ENCODE measurements at places on chromosomes 5 and 9.
A peak's percentile ranks its signal among the peaks of the same experiment; 100 is the strongest.

GRCh38 chr5:116037236-116037822 lies 5.1 kb downstream of the ARL14EPL start:
- DNase-seq = no peak

GRCh38 chr5:136209346-136209910 lies 16.5 kb upstream of the SMIM32 start:
- no peak for DNase-seq

GRCh38 chr5:177546258-177546741 lies 8.1 kb downstream of the FAM193B start:
- DNase-seq = no peak

DNA sequence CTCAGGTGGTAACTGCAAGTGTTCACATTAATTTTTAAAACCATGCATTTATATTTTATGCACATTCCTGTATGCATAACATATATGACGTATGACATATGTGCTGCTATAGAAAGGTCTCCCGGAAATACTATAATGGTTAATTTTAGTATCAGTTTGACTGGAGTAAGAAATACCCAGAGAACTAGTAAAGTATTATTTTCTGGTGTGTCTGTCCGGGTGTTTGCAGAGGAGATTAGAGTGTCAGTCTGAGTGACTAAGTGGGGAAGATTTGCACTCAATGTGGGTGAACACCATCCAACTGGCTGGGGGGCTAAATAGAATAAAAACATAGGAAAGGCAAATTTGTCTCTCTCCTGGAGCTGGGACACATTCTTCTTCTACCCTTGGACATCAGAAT lies 26.9 kb downstream of the UIMC1 start:
- DNase-seq = no peak

- no peak for DNase-seq
Observed at GRCh38 chr5:112929336-112930081, 7.5 kb upstream of the REEP5 start.

DNA sequence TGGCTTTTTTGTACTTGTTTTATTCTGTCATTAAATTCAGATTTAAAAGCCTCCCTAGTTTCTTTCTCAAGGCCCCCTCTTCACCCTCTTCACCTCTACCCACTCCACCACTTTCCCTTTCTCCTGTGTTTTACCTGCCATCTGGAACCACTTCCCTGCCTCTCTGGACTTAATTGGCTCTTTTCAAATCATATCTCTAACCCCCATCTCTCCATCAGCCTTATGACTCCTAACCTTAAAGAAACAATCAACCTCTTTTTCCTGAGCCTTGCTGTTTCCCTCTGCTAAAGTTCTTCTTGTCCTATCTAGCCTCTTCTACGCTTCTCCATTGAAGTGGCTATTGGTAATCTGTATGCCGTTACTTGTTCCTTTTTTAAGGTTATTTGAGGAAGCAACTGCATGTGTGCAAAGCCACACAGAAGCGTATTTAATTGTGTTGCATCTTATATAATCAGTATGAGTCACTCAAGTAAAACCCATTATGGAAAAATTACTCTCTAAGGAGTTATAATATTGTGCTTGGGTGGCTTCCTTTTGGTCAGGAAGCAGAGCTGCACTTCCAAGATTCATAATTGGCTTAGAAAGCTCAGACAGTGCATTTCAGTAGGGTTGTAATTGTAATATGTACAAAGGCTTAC lies 653.6 kb upstream of the ITGA1 start:
- no peak for DNase-seq

- DNase-seq = no peak
Observed at GRCh38 chr5:82327941-82328340, 49.8 kb upstream of the RPS23 start.

DNA sequence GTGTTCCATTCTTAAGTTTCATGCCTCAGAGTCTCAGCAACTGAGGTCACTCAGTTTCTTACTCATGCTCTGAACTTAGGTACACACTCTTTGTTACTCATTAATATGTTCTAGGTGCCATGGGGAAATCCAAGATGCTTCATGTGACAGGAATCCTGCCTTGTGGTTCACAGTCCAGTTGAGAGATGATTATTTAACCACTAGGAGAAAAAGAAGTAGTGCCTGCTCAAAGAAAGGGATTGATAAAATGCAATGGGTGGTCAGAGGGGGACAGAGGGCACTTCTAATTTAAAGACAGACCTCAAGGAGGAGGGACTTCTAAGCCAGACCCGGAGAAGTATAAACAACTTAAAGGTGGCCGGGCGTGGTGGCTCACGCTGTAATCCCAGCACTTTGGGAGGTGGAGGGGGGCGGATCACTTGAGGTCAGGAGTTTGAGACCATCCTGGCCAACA lies 69.0 kb downstream of the UGCG start:
- DNase-seq = no peak

- DNase-seq = no peak
Observed at GRCh38 chr9:103991698-103992097, 102.4 kb upstream of the SMC2 start.

DNA sequence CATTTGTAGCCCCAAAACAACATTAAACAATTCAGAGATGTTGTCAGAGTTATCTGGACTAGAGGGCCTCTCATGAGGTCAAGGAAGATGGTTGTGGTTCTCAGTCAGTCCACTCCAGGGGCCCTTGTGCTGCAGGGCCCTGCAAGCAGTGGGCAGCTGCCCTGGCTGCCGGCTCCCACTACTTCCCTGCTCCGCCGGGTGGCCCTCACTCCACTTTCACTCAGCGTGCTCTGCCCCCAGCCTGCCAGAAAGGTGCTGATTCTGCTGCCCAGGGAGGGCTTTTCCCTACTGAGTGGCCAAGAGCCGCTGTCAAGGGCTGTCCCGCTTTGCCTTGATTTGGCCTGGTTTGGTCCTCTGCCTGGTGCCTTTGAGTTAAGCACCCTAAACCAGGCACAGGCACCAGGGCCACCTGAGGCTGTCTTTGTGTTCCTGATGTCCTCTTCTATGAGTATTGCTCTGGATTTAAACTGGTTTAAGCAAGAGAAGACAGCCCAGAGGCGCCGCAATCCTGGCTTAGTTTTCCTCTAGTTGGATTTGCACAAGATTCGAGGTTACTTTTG lies 117.2 kb downstream of the GADD45G start:
- no peak for DNase-seq

- DNase-seq = no peak
Observed at GRCh38 chr5:65790371-65791163, 68.6 kb downstream of the NLN start.

DNA sequence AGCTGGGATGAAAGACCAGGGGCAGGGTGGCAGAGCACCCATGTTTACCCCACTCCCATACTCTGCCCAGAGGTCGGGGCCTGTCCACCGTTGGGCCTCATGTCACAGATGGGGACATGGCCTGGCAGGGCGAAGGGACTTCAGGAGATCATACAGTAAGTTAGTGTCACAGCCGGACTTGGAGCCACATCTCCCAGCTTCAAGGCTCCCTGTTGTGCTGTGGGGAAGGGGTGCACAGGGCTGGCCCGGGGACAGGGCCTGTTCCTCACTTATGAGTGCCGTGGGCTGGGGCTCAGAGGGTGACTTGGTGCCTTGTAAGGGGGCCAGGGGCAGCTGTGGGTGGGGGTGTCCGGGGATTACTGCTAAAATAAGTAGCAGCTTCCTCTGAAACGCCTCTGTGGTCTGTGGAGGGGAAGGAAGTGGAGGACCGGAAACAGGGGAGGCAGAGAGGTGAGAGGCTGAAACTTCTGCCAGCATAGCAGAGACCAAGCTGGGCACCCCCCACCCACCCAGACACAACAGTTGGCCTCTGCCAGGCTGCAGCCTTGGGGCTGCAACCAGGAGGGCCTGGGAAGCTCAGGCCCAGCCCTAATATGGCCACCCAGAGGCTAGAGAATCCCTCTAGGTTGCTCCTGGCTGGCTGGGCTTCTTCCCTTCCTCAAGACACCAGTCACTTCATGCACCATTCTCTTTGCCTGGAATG lies 41.1 kb upstream of the NEK6 start:
- DNase-seq = no peak

DNA sequence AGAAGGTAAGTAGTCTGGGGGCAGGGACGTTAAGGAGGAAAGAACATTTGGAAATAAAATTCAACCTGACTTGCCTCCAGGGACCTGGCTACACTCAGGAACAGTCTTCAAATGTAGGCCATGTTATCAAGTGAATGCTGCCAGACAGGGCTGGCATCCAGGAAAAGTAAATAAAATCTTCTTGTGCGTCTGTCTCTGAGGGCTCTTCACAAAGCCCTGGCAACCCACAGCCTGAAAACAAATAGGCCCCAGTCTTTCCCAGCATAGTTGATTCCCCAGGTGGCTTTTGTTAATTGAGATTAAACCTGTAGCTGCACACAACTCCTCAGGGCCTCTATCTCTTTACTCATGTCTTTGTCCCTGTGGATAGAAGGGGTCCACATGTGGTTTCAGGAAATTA lies 55.4 kb downstream of the STK32A start:
- DNase-seq = no peak

DNA sequence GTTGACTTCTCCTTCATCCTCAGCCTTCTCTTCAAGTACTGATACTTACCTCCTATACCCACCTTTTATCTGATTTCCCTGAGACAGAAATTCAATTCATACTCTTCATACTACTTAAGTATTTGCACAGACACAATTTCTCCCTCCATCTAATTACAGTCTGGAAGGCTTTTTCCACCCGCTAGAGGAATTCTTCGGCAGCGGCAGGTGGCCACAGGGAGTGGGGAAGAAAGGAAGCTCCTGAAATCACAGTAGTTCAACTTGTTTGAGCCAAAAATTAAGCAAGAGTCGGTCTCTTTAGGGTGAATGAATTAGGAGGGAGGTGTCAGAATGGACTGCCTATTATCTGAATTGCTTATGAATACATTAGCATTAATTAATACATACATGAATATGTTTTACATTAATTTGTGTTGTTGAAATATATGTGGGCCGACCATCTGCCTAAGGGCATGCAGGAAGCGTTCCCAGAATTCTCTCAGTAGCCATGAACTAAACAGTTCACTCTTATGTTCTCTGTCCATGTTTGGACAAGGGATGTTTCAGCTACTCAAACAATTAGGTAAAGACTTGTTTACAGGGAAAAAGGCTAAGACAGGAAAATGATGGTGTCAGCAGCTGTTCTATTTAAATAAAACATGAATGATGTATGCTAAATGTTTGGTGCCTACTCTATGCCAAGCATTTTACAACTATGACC lies 101.4 kb upstream of the SMARCA2 start:
- no peak for DNase-seq

DNA sequence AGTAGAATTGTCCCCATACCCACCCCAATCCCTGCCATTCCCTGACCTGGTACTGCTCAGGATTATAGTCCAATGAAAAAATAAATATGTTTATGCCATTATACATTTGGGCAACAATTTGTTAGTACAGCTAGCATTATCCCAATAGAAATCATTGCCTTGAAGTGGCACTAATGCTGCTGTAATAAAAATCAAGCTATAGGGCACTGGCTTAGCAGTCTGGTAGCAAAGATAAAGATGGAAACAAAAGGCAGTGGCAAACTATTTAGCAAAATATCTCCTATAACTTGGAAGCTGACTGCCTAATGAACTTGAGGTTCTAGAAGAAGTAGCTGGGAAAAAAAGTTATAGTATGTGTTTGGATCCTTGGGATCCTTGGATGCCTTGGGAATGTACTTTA lies 2.2 kb upstream of the TOPORS start:
- DNase-seq = no peak

GRCh38 chr9:73118898-73119554 lies 32.6 kb upstream of the ANXA1 start:
- no peak for DNase-seq

DNA sequence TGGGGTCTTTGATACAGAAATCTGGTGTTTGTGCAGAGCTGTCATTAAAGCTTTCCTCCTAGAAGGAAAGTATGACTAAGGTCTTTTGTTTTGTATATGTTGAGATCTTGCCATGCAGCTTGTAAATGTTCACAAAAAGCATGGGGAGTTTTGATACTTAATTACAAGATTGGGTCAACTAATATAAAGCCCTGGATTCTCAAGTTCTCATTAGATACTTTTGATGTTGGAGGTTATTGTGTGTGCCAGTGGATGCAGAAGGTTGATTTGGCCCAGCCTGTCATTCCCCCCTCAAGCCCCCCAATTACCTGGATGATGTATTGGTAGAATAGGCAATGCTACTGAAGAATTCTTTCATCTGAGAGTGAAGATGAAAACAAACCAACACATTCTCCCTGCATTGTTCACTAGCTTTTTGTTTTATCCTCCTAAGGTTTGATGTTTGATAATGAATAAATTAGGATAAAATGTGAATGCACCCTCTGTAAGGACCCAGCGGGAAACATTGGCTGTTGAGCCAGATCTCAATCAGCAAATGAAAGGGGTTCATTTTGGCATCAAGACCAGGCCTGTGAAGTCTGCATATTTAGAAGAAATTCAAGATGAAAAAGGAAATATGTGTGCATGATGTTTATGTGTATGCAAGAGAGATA lies 61.9 kb upstream of the ADAMTS19 start:
- no peak for DNase-seq

DNA sequence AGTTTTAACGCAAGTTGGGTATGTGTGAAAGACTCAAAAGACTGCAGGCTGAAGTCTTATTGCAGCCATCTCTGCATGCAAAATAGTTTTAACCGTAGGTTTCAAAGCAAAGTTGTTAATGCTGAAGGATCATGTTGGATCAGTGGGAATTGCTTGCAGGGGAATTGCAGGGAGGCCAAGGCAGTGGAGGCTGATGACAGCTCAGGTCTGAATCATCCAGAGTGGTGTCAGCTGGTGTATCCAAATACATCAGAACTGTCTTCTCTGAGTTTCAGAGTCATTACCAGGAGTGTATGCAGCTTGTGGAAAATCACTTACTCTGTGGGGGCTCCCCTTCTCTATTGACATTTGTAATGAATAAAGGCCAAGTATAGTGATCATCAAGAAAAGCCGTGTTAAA lies 435.7 kb downstream of the SH3GL2 start:
- no peak for DNase-seq

- DNase-seq = no peak
Observed at GRCh38 chr5:157842185-157842584, 16.8 kb downstream of the CLINT1 start.

DNA sequence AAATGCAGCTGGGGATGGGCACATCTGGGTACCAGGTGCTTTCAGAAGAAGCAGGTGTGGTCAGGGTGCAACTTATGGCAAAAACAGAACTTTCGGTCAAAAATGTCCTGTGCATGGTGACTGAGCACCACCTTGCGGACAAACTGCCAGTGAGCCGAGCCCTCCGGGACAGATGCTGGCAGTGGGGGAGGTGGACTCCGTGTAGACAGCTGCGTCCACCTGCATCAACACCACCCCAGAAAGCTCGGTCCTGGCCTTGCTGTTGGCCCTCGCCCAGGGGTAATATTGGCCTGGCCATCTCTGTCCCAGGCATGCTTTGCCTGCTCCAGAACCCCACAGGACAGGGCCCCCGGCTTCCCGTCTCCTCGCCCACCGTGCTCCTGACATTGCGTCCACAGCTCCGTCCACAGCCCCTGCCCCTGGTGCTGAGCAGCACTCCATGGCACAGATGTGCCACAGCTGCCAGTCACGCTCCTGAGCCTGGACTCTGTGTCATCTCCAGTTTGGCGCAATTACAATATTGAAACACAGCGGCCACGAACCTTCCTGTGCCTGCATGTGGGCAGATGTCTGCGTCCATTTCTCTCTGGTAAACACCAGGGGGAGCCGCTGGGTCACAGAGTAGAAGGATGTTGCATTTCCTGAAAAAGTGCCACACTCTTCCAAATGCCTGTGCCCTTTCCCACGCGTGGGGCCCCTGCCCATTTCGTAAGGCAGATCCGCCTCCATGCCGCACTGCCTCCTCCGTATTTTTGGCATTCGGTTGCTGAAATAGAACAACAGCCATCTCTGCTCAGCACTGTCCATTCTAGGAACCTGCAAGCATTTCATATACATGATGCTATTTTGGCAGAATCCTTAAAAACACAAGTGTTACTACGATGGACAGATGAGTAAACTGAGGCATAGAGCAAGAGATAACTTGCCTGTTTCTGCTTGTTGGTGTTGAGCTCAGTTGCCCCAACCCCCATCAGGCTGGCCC lies 33.4 kb upstream of the SLC6A19 start:
- DNase-seq = peak; percentile 72

GRCh38 chr9:114051281-114051680 lies 26.8 kb downstream of the AMBP start:
- no peak for DNase-seq

Data from head of caudate nucleus (tissue), 42 donors.